ENCODE measurements at places on chromosomes 16 and 17.

DNA sequence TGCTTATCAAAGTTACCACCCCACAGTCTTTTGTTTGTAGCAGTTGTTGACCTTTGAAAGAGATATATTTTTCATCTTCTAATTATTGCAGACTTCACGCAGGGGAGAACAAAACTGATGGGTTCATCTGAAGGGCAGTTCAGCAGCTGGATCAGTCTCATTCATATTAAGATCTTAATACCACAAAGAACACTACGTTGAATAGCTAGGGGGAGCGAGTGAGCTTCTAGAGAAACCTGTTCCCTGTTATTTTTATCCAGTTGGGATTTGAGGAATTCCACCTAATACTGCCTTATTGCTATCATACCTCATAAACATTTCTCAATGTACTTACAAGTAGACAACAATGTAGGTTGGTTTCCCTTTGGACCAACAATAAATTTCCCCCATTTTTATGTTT lies 306.1 kb upstream of the KIF2B start:
- DNase-seq, result no peak

- DNase-seq, result no peak
Observed at GRCh38 chr17:80759377-80759673, 214.7 kb downstream of the RPTOR start.

DNA sequence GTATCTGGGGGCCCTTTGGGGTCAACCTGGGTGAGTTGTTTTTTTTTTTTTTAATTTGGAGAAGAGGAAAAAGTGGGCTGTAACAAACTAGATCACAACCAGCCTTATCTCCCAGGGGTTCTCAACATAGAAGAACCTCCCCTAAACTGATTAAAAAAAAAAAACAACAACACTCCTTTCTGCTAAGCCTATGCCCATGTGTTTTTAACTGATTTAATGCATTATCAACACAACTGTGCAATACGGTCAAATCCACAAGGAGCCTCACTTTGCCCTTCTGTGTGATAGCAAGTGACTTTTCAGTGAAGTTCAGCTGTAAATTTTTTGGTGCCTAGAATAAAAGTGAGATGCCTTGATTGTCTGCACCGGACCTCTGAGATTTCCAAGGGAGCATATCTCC lies 646 bp downstream of the MYH11 start:
- DNase-seq, result no peak

- no peak for DNase-seq
Observed at GRCh38 chr17:41617136-41617535, 4.6 kb upstream of the KRT16 start.

- no peak for DNase-seq
Observed at GRCh38 chr16:53848277-53848942, 144.5 kb downstream of the FTO start.

- DNase-seq, result no peak
Observed at GRCh38 chr16:58462089-58462488, 37.9 kb upstream of the NDRG4 start.

- no peak for DNase-seq
Observed at GRCh38 chr17:66783656-66784381, 51.1 kb upstream of the CACNG5 start.

GRCh38 chr17:40496634-40497420 lies 4.6 kb downstream of the TNS4 start:
- DNase-seq, result no peak

DNA sequence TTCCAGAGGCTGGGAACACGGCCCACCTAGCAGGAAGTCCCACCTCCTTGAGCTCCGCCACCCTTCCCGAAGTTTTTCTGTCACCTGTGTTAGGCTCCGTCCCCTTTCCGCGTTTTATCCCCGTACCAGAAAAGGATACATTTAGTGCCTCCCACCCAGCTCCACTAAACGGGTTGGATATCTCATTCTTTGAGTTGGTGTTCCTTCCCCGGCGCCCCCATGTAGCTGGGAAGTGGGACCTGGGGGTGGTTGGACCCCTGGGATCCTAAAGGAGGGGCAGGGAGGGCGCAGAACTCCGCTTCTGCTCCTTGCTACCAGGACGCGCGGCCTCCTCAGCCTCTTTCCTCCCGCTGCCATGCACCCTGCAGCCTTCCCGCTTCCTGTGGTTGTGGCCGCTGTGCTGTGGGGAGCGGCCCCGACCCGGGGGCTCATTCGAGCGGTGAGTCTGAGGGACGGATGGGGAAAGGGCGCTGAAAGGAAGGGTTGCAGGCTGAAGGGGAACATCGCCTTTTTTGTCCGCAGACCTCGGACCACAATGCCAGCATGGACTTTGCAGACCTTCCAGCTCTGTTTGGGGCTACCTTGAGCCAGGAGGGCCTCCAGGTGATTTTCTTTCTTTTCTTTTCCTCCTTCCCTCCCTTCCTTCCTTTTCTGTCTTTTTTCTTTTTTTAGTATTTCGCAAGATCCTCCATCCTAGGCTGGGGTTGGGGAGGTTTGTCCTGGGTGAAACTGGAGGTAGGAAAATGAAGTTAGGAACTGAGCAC lies 669 bp downstream of the RNF167 start:
- peak; percentile 36 for DNase-seq

- no peak for DNase-seq
Observed at GRCh38 chr17:27958708-27959381, 65.7 kb upstream of the LYRM9 start.

- no peak for DNase-seq
Observed at GRCh38 chr16:27455700-27456099, 53.7 kb downstream of the IL21R start.

GRCh38 chr16:66681676-66682075 lies 14.9 kb downstream of the CMTM4 start:
- no peak for DNase-seq

- no peak for DNase-seq
Observed at GRCh38 chr17:75316253-75316652, 27.0 kb upstream of the SLC25A19 start.

DNA sequence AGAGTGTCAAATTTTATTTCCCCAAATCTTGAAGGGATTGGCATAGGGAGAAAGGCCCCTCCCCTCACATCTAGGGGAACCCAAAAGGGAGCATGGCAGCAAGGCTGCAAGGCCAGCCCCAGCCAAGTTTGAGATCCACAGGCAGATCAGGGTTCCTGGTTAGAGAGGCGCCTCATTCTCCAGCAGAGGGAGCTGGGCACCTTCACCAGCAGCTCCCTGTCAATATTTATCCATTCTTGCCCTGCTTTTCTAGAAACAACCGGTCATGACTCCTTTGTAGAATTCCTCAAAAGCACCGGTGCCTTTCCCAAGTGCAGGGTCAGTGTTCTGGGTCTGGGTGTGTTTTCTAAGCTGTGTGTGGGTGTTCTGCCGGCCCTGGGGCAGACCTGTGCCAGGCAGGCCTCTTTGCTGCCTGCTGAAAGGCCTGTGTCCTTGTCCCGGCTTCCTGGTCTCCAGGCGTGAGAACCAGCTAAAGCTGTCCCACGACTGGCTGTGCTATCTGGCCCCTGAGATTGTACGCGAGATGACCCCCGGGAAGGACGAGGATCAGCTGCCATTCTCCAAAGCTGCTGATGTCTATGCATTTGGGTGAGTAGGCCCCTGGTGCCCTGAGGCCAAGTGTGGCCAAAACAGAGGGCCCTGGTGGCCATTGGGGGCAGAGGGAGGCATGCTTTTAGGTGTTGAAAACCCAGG lies 21.2 kb upstream of the LGALS9 start:
- no peak for DNase-seq

DNA sequence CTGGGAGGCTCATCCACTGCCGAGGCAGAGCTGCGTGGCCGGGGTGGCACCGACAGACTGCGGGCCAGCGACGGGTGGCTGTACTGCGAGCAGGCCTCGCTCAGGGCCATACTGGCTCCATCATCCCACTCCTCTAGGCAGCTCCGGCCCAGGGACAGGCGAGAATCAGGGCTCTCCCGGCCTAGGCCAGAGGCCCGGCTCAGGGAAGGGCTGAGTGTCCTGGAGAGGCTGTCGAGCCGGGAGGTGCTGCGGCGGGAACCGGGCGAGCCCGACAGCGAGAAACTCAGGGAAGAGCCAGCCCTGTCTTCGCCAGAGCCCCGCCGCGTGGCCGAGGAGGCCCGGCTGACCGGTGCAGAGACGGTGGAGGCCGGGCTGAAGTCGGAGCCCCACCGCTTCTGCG lies 37.4 kb downstream of the PIPOX start:
- no peak for DNase-seq

DNA sequence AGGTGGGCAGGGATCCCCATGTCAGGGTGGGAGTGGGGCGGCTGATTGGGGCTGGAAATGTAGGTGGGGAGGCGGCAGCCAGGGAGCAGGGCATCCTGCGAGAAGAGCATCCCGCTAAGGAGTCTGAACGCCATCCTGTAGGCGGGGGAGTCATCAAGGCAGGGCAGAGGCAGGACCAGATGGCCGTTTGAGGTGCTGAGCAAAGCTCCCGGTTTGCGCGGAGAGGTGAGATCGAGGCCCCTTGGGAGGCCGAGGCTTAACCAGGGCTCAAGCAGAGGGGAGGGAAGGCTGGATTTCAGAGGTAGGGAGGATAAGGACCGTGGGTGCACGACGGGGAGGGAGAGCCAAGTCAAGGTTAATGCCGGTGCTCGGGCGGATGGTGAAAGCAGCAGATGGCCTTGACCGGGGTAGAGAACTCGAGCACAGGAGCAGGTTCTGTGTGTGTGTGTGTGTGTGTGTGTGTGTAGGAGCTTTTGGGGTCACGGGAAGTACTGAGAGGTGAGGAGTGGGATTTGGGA lies 472 bp upstream of the NME2 start:
- peak; percentile 7 for DNase-seq

DNA sequence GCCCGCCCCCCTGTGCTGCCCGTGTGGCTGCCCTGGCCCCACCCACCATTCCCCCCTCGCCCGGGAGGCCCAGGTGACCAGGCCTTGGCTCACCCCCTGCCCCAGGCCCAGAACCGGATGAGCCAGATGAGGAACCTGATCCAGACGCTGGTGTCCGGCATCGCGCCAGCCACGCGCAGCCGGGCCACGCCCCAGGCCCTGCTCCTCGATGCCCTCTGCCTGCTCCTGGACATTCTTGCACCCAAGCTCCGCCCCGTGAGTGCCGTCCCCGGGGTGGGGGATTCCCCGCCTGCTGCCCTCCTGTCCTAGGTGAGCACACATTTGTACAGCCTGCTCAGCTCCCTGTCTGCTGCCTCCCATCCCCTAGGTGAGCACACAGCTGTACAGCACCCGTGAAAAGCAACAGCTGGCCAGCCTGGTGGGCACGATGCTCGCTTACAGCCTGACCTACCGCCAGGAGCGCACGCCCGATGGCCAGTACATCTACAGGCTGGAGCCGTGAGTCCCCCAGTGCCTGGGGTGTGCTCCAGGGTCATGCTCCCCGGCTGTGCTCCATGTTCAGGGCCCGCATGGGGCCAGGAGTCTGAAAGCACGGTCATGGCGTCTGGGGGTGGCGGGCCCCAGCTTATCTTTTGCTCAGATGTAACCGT lies 4.8 kb downstream of the GNG13 start:
- DNase-seq, result no peak

DNA sequence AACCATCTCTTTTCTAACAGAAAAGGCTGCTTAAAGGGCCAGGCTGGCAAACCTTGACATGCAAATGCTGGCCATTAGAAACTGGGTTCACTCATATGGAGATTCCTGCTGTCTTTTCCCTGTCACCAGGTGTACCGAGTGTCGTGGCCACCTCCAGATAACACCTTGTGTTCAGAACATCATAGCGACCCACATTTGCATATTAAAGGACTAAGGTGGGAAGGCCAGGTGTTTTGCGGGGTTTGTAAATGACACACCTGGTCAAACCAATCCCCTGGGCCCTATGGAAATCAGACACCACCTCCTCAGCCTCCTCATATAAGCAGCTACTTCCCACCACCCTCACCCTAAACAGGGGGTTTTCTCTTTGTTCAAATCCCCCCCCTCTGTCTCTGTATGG lies 2.5 kb upstream of the AIPL1 start:
- no peak for DNase-seq

DNA sequence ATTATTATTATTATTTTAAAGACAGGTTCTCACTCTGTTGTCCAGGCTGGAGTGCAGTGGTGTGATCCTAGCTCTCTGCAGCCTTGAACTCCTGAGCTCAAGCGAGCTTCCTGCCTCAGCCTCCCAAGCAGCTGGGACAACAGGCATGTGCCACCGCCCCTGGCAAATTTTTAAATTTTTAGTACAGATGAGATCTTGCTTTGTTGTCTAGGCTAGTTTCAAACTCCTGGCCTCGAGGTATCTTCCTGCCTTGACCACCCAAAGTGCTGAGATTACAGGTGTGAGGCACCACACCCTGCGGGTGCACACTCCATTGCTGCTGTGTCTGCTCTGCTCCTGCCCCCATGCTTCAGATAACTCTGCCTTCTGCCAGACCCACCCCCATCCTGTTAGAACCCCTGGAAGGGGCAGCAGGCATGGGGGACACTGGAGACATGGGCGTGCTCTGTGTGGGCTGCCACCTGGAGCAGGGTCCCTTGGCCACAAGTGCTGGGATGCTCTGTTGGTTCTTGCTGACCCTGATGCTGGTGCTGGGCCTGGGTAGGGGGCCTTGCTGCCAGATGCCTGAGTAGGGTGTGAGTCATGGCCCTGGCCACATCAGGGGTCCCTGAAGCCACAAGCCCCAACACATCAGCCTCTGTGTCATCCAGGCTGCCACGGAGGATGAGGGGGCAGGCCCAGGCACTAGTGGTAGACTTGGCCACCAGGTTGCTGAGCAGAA lies 2.6 kb downstream of the GGT6 start:
- DNase-seq, result no peak

- DNase-seq, result peak; percentile 29
Observed at GRCh38 chr17:7548585-7549400, at the start of gene TNFSF12. TNFSF12 (plus strand) TSS chr17:7549058; CDS start chr17:7549154, 96 bp downstream.

- no peak for DNase-seq
Observed at GRCh38 chr17:74943808-74944522, 8.3 kb downstream of the OTOP3 start.

DNA sequence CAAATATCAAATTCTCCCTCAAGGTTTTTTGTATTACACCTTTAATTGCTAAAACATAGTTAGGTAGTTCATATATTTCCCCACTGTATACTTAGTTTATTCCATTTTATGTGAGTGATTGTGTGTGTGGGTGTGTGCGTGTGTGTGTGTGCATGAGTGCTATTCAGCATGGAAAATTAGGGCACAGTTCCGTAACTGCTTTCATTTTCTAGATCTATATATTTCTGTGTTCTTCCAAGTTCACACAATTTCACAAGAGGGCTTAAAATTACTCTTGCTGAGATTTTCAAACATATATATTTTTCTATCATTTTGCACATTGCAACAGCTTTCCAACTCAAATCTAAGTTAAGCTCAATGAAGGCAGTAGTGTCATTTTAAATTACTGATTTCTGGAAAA lies 782.9 kb upstream of the SOX9 start:
- DNase-seq, result no peak

- DNase-seq, result no peak
Observed at GRCh38 chr17:70829876-70830275, 660.5 kb downstream of the KCNJ2 start.

DNA sequence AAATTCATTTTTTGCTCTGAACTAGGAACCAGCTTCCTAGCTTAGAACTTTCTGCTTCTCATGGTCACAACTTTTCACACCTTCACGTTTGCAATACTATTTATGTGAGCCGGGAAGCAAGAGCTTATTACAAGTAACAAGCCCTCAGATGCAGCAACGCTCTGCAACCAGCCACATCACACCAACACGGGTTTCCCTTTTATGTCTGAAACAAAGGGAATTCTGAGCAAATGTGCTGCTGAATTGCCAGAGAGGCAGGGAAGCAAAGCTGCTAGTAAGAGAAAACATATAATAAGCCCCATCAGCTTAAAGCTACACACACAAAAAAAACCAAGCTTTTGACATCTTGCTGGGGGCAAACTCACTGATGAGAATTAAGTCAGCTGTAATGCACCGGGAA lies 122.2 kb downstream of the SLC39A11 start:
- no peak for DNase-seq
